ENCODE measurements at places on chromosomes 3 and 15.

DNA sequence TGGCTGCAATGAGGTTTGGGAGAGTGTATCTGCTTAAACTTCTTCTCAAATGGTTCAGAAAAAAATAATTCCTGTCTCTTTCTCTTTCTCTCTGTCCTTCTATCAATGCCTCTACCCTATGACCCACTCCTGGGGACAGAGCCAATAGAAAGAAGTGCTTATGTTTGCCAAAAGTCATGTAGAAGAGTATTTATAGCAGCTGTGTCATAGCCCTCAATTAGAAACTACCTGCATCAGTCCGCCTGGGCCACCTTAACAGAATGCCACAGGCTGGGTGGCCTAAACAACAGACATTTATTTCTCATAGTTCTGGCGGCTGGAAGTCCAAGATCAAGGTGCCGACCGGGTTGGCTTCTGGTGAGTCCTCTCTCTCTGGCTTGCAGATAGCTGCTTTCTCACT lies 92.5 kb downstream of the HMG20A start:
- DNase-seq = no peak

DNA sequence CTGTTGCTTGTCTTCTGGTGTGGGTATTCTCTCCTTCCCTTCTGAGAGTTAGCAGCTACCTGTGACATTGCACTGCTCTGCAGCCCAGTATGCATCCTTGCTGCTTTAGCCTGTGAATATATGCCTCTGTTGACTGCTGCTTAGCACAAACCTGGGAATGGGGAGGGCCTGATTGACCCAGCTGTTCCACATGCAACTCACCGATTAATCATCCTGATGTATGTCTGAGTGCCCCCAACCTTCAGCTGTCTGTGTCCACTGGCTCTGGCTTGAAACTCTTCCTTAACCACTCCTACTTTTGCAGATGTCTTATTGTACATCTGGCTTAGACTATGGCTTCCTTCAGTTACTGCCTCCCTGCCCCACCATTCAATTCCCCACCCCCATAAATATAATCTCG lies 119.1 kb downstream of the RASA2 start:
- no peak for DNase-seq

DNA sequence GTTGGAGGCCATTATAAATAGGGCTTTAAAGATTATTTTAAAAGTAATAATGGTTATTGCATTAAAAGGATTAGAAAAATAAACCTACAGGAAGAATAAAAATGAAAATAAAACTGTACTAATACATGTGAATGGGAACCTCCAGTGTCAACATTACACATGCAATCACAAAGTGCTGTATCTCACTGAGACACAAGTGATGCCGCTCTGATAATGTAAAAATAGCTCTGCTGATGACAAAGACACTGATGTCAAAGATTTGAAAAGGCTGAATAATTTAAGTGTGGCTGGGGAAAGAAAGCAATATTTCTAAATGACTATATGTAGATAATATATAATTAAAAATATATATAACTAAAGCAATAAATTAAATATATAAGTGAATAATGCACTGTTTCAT lies 129.1 kb upstream of the RAP2B start:
- no peak for DNase-seq

DNA sequence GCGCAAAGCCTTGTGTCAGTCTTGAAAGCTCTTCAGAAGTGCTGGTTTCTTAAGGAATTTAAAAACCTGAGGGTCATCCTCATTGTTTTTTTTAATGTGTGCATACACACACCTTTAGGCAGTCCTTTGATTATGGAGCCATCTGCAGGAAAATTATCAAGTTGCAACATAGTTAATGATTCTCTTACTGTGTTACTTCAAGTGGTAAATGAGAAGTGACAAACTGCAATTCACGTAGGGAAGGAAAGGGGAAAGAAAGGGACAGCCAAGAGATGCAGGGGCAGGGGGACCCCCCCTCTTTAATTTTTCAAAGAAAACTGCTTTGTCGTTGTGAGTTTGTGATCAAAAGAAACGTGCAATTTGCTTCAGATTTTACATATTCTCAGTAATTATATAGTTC lies 162.4 kb upstream of the CGNL1 start:
- DNase-seq = peak; percentile 27

DNA sequence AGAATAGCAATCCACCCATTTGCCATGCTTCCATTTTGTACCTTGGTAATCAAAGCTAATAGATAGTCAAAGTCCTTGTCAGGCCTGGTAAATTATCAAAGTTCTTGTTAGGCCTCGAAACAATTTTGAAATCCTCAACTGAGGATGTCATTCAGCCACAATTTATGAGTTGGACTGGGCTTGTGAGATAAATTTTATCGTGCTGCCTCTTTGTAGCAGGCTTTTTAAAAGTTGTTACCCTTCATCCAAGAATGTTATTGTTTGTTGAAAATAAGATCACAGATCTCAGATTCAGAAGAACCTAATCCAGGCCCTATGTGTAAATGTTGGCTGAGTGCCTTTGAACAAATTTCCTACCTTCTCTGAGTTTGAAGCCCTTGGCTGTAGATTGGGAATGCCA lies 143.3 kb upstream of the PROK2 start:
- no peak for DNase-seq

DNA sequence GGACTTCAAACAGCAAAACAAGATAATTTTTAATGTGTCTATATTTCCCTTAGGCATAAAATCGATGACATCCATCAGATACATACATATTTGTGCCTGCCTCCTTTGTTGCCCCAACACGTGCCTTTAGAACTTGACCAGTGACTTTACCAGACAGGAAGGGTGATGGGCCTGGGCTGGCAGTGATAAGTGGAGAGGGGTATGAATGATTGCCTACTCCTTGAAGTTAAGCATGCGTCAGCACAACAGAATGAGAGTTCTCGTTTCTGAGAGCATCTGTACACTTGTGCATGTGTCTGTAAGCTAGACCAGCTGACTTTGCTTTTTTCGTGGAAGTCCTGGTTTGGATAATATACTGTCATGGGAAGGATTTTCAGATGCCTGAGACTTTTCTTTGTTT lies 54.9 kb upstream of the COL6A6 start:
- DNase-seq = no peak

- DNase-seq = no peak
Observed at GRCh38 chr3:126540342-126540849, 16.4 kb downstream of the CHST13 start.

DNA sequence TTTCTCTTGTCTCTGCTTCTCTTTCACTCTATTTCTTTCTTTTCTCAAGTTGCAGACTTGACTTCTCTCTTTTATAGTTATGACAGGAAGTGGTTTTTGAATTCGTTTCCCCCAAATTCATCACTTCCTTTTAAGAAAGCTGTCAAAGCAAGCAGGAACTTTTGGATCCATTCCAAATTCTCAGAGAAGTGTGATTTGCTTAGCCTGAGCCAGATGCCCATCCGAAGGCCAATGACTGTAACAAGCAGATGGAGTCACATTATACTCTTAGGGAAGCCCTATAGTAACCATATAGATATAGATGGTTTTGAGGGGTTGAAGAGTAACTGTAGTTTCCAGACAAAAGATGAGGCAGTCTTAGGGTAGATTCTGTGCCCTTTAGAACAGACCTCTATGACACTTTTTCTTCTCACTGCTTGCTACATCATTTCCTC lies 592.0 kb upstream of the KCNMB2 start:
- DNase-seq = peak; percentile 54

DNA sequence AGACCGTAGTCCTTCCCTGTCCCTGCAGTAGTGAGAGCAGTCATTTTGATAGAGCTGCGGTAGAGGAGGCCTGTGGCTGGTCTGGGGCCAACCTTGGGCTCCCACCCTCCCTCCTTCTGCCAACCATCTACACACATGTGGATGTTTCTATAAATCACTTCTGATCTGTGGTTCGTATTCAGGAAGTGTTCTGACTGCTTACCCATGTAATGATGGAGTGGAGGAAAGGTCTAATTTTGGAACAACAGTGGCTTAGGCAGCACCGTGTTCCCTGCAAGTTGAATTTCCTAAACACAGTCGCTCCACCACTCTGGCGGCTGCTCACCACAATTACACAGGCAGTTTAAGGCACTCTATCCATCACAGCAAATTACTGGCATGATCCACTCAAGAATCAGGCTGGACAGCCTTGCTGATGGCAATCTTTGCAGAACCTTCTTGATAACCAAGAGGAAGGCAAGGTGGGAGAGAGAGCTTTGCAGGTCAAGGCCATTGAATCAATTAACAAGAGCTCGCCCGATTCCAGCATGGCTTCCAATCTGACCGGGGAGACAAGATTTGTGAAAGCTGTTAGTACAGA lies 104.7 kb upstream of the VEPH1 start:
- no peak for DNase-seq

DNA sequence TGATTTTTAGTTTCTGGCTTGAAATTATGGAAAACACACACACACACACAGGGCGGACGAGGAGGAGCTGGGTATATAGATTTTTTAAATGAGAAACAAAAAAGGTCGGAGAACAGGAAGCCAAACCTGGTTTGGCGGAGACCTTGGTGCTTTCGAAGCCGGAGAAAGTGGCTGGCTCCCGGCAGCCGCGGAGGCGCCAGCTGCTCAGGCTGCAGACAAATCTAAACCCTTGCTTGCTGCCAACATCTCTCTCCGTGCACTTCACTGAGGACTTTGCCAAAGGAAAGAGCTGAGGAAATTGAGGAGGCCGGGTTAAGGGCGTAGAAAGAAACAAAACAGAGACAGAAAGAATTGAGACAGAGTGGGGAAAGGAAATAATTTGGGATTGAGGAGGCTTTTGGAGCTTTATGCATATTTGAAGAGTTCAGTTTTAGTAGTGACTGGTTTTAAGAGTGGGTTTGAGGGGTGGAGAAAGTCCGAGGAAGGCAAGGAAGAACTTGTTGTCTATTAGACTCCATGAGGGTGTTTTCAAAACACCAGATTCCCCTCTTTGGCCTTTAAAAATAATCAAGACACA lies 2.2 kb downstream of the ZIC1 start:
- no peak for DNase-seq

DNA sequence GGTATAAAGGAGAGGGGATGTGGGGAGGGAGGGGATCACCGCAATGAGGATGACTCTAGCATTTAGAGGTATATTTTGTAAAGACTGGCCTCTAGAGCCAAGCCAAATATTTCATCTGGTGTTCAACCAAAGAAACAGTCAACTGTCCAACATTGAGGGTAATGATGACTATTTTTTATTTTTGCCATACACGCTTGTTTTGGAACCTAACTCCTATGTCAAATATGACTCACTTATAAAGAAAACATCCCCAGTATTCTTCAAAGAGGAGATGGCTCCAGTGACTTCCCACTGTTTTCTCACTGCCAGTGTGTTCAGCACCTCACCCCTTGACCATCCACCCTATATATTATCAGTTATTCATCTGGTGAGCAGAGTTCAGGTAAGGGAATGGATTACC lies 77.3 kb downstream of the WNT5A start:
- no peak for DNase-seq

DNA sequence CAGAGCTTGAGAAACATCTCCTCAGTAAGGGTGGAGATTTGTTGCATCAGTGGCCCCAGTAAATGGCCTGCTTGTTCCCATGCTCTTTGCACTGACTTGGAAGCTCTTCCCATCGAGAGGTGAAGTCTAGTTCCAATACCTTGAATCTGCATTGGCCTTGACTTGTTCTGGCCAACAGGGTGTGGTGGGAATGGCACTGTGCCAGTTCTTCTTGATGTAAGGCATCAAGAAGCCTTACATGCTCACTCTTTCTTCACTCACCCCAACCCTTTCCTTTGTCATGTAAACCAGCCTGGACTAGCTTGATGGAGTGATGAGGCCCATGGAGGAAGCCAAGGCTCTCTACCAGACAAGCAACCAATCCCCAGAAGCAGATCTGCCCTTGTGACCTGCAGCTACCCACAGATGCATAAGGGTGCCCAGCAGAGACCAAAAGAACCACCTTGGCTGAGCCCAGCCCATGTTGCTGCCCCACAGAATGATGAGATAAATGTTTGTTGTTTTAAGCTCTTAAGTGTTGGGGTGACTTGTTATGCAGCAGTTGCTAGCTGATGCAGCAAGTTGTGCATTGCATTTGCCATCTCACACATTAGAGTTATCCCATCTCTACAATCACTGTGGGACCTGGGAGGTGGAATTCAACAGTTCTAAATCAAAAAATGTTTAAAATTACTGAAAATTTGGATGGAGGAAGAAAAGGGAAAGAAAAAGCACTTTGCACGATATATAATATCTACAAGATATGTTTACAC lies 11.1 kb upstream of the MGLL start:
- DNase-seq = no peak

DNA sequence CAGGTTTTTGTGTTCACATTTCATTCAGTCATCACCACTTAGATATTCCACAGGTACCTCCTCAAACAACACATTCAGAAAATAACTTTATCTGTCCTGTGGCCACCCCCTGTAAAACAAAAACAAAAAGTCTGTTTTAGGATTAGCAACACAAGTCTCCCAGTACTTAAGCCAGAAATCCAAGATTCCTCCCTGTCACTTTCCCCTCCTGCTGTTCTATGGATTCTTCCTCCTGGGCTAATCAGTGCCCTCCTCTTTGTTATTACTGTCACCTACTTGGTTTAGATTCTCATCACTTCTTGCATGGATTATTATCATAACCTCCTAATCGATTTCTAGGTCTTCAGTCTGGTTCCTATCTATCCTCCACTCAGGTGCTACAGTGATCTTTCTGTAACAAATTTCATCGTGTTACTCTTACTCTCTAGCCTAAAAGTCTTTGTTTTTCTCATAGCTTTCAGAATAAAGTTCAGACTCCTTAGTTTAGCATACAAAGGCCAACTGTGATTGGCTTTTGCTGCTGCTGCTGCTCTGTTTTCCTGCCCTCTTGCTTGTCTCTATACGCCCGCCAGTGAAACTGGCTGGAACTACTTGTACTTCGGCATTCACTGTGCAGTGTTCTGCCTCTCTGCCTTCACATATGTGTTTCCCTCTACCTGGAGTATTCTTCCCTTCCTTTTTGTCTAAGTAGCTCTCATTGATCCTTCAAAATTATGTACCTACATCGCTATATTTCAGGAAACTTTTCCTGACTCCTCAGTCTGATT lies 32.2 kb downstream of the PPP2R3A start:
- DNase-seq = no peak

- no peak for DNase-seq
Observed at GRCh38 chr3:16533928-16534574, 20.6 kb upstream of the RFTN1 start.

GRCh38 chr15:33126559-33127290 lies 67.8 kb downstream of the FMN1 start:
- peak; percentile 65 for DNase-seq

GRCh38 chr15:69451951-69452691 lies 497 bp upstream of the RPLP1 start:
- DNase-seq = no peak

GRCh38 chr3:122148941-122149627 lies 34.4 kb upstream of the CASR start:
- DNase-seq = no peak

- DNase-seq = no peak
Observed at GRCh38 chr15:41943543-41944312, 28.6 kb downstream of the EHD4 start.

DNA sequence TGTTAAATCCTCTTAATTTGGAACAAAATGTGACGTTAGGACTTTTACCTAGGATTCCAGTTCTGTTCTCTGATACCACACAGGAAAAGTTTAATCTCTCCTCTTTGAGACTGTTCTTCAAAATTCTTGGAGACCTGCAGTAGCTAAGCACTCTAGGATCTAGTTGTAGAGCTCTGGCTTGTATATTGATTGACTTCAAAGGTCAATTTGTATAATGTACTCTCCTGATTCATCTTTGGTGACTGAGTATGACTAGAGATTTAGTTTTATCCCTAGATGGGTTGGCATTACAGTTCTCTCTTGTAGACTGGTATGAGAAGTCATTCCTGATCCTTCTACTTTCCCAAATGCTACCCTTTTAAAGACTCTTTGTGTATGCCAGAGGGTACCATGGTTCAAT lies 168.4 kb upstream of the TPRG1 start:
- DNase-seq = no peak

- no peak for DNase-seq
Observed at GRCh38 chr3:116939091-116939490, 229.5 kb downstream of the TUSC7 start.

Data from CD4-positive, alpha-beta T cell treated with Interleukin-10 for 1 hour (primary cell).